Left renal pelvis (tissue), 4 donors: ENCODE measurements at places on chromosomes 16 and 17. TPM values are rescaled to one million over a fixed set of nuclear protein-coding genes. Genes with fewer than 3 reads are reported as not detected.

DNA sequence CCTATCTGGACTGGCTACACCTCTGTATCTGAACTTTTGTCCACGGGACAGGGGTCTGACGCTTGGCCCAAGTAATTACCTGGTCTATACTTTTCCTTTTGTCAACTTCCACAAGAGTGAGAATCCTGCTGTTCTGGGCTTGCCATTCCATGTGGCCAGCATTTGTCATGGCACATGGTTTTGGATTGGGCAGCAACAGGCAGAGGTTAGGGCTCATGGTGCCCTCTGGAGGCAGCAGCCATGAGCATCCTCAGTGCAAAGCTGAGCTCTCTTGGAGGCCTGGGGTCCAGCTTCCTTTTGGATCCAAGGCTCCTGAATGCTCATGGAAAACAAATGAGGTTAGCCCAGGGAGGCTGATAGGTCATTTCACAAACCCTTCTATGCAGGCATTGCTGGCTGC is 7.5 kb upstream of the EDC4 start:
- DNase-seq, result no peak

- no peak for DNase-seq
These were observed 177.7 kb downstream of the MYO1D start for GRCh38 chr17:32699247-32699646.

The C17orf100 gene
- polyA plus RNA-seq, result 12.7 TPM

- peak; percentile 51 for DNase-seq
These were observed 262.5 kb downstream of the CBLN1 start for GRCh38 chr16:49019081-49019633.

The HOXB1 gene
- 0.75 TPM for polyA plus RNA-seq

The ELAC2 gene
- polyA plus RNA-seq, result 72.0 TPM

DNA sequence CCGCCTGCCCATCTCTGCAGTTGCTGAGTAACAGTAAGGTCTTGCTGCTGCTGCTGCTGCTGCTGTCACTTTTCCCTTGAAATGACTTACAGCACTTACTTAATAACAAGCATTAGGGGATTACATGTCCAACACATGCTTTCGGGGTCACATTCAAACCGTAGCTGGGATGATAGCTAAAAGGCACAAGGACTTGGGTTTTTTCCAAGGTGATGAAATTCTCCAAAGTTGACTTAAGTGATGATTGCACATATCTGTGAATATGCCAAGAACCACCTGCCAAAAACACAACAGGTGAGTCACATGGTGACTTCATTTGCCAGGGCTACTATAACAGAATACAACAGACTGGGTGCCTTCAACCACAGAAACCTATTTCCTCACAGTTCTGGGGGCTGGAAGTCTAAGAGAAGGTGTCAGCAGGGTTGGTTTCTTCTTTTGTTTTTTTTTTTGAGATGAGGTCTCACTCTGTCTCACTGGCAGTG is 121.9 kb upstream of the TNRC6C start:
- DNase-seq, result no peak

DNA sequence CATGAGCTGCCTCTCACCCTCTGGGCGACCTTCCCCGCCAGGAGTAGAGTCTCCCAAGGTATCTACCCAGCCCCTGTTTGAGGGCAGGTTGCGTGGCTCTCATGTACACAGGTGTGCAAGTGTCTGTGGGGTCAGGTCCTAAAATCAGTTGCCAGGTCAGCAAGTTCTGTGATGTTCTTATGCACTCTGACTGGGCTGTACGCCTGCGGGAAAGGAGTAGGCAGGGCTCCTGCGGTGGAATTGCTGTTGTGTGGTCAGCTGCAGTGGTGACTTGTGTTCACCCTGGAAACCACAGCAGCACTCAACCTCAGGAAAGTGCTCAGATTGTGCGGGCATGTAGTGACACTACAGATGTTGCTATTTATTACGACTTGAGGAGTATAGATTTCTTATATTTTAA is 19.4 kb downstream of the NARF start:
- DNase-seq, result no peak

- DNase-seq, result no peak
These were observed 2.4 kb downstream of the USP6 start for GRCh38 chr17:5118219-5118618.

The CDC6 gene
- 26.8 TPM for polyA plus RNA-seq

DNA sequence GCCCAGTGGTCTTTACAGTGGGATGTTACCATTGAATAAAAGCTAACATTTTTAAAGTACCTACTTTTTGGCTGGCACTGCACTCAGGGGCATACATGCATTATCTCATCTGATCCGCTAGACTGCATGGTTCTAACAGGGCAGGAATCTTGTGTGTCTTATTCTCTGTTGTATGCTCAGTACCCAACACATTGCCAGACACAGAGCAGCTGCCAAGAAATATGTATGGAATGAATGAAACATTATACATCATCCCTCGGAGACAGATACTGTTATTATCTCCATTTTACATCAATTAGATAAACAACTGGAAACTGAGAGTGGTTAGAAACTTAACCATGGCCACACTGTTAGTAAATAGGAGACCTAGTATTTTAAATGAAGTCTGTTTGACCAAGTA is 74.1 kb upstream of the CDH11 start:
- no peak for DNase-seq

GRCh38 chr17:67855504-67856324 is 30.4 kb downstream of the BPTF start:
- DNase-seq, result no peak

DNA sequence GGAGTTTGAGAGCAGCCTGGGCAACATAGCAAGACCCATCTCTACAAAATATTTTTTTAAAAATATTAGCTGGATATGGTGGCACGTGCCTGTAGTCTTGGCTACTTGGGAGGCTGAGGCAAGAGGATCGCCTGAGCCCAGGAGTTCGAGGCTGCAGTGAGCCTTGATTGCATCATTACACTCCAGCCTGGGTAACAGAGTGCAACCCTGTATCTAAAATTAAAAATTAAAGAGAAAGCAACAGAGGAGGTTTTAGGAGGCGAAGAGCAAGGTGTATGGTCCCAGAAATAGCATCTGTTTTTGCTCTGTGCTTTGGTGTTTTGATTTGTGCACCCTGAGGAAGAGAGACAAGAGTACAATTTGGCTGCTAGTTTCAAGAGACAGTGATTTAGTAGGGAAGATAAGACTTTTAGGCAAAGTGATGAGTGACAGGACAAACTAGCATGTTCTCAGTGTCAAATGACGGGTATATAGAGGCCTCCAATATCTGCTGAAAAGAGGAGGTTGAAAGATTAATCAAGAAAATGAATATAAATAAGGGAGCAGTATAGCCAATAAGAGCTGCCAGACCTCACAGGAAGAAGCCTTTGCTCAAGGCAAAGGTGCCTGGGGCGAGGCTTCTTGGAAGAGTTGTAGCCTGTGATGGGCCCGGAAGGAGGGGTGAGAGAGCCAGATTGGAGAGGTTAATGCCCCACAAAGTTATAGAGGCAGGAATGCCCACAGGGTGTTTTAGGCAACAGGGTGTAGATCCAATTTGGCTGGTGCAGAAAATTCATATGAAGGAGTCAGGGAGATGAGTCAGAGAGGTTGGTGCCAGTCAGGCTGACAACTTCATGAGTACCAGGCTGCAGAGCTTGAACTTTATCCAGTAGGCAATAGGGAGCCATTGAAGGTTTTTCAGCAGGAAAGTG is 11.4 kb downstream of the HLF start:
- DNase-seq, result no peak

DNA sequence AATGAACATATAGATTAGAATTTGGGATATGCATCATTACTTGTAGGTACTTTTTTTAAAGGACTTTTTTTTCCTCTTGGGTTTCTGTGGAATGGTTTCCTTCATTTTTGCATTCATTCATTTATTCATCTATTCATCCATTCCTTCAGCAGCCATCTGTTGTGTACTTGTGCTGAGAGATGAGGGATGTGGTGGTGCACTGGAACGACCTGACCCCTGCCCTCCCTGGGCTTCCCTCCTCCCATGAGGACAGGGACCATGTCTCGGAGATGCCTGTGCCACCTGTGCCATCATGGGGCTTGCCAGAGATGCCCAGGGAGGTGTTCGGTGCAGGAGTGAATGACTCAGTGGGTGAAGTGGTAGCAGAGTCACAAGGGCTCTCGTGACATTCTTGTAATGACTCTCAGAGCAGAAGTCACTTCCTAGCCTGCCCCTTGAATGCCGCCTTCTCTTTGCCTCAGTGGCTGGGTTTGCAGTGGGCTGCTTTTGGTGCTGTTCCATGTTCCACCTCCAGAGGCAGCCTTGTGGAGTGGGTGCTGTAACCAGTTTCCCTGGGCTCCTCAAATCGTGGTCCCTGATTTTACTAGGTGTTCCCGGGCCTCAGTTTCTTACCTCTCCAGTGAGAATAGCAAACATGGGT is 43.9 kb downstream of the CLEC16A start:
- no peak for DNase-seq

- no peak for DNase-seq
These were observed 10.5 kb downstream of the FTO start for GRCh38 chr16:53714205-53715022.

DNA sequence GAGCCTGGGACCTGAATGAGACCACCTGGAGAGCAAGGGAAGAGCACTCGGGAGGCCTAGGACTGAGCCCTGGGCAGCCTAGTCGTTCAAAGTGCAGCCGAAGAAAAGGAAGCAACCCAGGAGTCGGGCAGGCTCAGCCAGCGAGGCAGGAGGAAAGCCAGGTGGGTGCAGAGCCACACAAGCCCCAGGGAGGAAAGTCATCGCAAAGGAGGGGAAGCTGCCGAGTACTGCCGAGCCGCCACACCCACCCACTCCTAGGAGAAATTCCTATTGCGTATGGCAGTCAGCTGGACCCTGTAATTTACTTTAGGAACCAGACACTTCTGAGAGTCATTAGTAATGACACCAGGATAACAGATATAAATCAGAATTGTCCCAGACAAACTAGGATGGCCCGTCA is 187.6 kb downstream of the KATNIP start:
- DNase-seq, result no peak

- no peak for DNase-seq
These were observed 8.2 kb downstream of the FAM117A start for GRCh38 chr17:49755663-49756283.

DNA sequence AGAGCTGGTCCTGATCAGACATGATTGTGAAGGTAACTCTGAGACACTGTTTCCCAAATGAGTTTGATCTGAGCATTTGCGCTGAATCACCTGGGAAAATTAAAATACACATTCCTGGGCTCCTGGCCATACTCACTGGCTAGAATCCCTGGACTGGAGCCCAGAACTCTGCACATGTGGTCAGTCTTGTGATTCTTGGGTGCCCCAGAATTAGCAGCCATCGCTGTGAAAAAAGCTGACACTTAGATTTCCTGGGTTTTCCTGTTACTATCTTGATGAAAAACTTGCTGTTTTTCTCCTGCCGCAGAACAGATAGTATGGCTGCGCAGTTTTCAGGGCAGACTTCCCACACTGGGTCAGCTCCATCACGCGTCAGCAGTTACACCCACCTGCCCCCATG is 24.6 kb downstream of the NECAB2 start:
- no peak for DNase-seq

The SDR42E2 gene
- polyA plus RNA-seq, result 0.05 TPM

DNA sequence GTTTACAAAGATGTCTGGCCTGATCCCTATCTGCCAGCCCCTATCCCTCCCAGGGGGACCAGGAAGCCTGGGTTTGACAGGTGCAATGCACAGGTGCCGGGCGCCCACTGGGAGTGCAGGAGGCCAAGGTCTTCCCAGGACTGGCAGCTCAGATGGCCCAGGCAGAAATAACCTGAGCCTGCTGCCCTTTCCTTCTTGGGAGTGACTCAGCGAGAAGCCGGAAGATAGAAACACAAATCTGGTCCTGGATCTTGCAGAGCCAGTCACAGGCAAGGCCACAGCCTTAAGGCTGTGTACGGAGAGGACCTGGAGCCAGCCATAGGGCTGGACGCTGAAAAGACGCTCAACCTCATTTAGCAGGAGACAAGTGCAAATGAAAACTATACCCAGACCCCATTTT is 27.7 kb downstream of the GPR142 start:
- no peak for DNase-seq

GRCh38 chr16:4303973-4304372 is 11.9 kb upstream of the GLIS2 start:
- DNase-seq, result no peak

DNA sequence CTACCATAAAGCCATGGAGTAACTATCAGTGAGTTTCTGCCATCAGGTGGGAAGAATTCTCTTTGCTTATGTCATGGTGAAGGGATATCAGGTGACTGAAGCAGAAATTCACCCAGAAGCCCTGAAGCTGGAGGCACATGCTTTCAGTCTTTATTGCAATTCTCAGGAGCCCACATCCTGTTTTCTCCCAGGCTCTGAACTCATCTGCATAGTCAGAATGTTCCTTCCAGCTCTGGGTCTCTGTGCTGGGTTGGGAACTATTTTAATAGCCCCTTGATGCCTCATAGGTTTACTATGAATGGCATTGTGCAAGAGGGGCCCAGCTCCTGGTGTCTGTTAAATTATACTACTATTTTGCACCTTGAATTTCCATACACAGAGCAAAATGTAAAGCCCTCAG is 198.4 kb upstream of the SOX9 start:
- no peak for DNase-seq

- no peak for DNase-seq
These were observed 751 bp upstream of the DOC2B start for GRCh38 chr17:182050-182751.

The C16orf89 gene
- polyA plus RNA-seq, result 3.7 TPM

The OMG gene
- polyA plus RNA-seq, result 0.17 TPM

GRCh38 chr17:32021615-32021955 is 14.4 kb downstream of the LRRC37B start:
- no peak for DNase-seq

DNA sequence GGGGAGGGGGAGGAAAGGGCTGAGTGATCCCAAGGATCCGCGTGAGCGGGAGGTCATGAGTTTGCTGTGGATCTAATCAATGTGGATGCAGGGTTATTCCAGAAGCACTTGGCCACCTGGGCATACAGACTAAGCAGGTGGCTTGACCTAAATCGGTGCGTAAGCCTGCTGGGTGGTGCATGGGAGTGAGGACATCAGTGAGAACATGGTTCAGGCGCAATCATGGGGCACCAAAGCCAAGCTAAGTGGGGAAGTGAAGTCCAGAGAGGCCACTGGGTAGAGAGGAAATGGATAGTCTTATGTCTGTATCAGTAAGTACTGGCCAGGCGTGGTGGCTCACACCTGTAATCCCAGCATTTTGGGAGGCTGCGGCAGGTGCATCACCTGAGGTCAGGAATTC is 18.9 kb upstream of the MFSD6L start:
- DNase-seq, result no peak
